ENCODE measurements at places on chromosomes 2 and 18.

- no peak for DNase-seq
These were observed 23.9 kb upstream of the SH3RF3 start for GRCh38 chr2:109105113-109105512.

DNA sequence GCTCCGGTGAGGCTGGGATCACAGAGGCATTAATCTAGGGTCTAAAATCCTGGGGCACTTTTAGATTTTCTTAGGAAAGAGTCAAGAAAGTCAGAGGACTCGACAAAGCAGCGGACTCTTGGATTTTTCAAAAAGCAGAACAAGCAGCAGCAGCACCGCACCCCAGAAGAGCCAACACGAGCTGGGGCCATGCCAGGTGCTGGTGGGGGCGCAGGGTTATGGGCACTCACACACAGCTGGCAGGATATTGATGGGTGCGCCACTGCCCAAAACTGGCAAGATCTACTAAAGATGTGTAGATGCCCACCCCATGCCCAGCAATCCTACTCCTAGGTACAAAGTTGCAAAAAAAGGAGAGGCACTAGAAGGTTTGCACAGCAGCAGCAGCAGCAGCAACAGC is 33.9 kb upstream of the SEMA4C start:
- no peak for DNase-seq

DNA sequence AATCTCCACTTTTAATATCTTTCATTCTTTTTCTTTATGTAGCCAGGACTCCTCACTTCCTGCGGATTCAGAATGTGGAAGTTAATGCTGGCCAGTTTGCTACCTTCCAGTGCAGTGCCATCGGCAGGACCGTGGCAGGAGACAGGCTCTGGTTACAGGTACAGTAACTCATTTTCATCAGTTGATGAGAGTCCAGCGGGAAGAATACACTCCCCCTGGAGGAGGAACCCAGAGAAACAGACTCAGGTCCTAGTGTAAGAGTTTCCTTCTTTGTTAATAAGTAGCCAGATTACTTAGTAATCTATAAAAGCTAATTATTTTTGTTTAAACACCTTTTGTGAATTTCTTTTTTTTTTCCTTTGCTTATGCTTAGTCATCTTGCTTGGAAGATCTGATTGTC is 359.4 kb downstream of the PTPRM start:
- DNase-seq: no peak

DNA sequence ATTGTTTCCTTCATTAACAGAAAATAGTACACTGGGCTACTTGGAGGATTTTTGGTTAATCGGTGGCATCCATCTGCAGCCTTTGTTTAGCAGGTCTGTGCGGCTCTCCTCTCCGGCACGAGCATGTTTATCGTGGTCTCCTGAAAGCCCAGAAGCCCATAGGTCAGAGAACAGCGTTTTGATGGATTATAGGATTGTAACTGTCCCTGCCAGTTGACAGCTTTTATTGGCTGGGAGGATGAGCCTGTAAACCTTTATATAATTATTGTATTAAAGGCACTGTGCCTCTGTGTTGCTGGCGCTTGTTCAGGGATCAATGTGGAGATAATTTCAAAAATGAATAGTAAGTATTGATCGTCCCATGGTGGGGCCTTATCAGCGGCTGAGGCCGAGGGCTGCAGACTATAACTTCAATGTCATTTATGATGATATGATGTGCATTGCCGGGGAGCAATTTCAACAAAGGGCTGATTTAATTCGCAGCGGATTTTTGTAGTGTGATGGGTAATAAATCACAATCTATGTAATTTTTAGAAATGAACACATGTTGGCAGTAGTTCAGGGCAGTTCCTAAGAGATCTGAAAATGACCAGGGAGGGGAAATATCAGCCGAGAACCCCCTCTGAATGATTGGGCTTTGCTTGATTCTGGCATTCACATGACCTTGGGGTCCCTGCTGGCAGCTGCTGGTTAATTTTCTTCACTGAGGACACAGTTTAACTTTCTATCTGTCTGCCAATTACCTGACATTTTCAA is 736.1 kb downstream of the GALR1 start:
- no peak for DNase-seq

- no peak for DNase-seq
These were observed 34.4 kb downstream of the ATP8B1 start for GRCh38 chr18:57768537-57769326.

GRCh38 chr2:210611466-210611865 is 55.1 kb downstream of the CPS1 start:
- DNase-seq: no peak

- no peak for DNase-seq
These were observed 76.3 kb upstream of the ZCCHC2 start for GRCh38 chr18:62446511-62446910.

DNA sequence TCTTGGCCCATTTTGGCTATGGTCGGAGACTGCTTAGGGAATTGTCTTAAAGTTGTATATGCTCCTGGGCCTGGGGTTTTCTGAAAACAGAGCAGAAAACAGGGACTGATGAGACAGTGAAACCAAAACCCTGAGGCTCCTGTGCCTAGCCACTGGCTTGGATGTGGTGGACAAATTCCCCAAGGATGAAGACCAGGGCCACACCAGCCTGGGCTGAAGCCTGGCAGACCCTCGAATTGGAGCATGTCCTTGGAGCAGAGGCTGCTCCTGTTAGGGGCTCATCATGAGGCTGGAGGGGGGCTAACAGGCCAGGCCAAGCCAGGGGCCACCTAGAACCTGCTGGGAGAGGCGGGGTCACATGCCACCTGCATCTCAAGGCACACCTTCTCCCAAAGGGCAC is 68.1 kb downstream of the STPG4 start:
- DNase-seq: no peak

DNA sequence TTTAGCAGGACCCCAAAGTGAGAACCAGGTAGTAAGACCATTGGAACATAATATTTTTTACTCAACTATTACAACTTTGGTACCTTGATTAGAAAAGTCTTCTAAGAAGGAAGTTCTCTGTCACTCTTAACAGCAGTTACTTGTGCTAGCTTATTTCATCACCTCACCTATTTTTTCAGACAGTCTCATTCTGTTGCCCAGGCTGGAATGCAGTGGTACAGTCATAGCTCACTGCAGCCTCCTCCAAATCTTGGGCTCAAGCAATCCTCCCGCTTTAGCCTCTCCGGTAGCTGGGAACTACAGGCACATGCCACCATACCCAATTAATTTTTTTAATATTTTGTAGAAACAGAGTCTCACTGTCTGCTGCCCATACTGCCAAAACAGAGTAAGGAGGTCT is 18.0 kb downstream of the ARPC2 start:
- no peak for DNase-seq

DNA sequence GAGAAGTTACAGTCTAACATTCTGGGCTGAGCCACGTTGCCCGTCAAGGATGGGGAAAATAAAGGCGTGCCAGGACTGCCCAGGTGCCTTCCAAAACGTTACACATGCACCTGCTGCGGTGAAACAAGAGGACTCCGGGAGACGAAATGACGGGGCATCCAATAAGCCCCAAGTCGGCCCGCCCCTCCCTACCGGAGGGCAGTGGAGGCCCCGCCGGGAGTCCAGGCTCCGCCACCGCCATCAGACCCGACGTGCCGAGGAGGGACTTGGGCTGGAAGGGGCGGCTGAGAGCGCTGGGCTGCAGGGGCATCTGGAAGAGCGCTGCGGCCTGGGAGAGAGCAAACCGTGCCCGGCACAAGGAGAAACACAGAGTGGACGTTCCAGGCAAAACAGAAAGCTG is 112.5 kb upstream of the GPC1 start:
- DNase-seq: no peak

Measured in GM10248 (cell line).